DMS153 (cell line): ENCODE measurements at places on chromosomes 7 and 10.

DNA sequence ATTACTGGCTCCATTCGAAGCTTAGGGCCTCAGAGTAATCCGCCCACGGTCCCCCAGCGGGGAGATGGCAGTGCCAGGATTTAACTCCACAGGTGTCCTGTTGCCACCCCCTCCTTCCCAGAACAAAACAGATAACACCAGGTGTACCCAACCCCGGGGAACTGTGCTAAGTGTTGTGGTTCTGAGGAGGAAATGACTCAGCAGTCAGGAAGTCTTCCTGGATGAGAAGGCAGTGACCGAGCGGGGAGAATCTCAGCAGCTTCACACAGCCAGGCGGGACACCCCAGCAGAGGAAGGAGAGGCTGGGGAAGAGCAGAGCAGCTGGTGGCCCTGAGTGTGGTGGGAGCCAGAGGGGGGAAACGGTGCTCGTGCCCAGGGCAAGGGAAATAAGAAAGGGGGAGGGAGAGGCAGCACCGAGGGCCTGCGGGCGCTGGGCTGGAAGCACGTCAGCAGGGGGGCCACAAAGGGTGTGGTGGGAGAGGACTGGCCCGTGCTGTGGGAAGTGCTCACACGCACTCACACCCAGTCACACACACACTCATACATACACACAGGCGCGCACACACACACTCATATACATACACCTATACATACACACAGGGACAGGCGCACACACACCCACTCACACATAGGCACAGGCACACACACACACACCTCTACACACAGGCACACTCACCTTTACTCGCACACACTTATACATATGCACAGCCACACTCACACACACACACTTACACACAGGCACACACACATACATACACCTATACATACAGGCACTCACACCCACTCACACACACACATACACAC, 59.8 kb upstream of the CHST15 start:
- peak; percentile 97 for DNase-seq

GRCh38 chr7:155360495-155361345, 63.0 kb downstream of the INSIG1 start:
- no peak for DNase-seq

DNA sequence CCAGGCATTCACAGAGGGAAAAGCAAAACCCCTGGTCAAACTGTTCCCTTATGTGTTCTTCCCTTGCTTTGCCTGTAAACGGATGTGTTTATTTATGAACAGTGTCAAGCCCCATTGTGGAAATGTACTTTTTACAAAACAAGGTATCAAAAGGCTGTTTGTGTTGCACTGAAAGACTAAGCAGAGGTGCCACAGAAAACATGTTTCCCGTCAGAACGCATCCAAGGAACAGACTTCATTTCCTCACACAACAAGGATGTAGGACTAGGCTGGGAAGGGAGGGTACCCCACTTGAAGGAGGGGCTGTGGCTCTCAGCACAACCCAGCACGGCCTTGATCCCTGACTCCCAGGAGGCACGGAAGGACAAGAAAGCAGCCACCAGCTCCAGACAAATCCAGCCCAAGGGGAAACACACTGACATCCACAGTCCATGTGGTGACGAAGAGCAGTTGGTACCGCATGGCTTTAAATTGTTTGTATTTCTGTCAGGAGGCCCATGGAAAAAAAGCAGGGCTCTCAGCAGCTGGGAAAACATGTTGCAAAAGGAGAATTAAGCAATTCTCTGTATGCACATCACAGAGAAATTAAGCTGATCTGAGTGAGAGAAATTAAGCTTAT, 85.6 kb downstream of the RNF216 start:
- DNase-seq: no peak

DNA sequence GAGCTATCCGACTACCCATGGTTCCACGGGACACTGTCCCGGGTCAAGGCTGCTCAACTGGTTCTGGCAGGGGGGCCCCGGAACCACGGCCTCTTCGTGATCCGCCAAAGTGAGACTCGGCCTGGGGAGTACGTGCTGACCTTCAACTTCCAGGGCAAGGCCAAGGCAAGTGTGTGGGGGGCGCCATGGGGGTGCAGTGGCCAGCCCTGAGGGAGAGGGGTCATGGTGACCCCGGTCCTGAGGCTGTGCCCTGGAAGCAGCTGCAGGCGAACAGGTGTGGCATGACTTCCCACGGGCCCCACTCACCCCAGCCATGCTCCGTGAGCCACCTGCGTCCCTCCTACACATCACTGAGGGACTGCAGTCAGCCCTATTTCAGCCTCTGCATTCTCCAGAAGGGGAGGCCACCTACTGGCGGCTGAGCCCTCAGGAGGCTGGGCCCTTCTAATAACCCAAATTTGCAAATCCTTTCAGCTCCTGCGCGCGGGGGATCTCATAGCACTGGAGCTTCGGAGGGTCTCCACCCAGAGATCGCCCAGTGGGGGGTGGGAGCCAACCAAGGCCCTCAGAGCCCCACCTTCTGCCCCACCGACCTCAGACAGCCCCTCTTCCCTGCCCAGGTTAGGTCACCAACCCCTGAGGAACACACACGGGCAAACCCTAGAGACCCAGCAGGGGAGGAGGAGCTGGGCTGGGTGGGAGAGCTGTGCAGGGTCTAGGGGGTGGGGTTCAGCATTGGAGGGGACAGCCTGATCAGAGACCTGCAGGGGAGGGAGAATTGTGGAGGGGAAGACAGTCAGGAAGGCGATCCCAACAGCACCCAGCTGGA, 30.8 kb downstream of the SH2B2 start:
- no peak for DNase-seq

DNA sequence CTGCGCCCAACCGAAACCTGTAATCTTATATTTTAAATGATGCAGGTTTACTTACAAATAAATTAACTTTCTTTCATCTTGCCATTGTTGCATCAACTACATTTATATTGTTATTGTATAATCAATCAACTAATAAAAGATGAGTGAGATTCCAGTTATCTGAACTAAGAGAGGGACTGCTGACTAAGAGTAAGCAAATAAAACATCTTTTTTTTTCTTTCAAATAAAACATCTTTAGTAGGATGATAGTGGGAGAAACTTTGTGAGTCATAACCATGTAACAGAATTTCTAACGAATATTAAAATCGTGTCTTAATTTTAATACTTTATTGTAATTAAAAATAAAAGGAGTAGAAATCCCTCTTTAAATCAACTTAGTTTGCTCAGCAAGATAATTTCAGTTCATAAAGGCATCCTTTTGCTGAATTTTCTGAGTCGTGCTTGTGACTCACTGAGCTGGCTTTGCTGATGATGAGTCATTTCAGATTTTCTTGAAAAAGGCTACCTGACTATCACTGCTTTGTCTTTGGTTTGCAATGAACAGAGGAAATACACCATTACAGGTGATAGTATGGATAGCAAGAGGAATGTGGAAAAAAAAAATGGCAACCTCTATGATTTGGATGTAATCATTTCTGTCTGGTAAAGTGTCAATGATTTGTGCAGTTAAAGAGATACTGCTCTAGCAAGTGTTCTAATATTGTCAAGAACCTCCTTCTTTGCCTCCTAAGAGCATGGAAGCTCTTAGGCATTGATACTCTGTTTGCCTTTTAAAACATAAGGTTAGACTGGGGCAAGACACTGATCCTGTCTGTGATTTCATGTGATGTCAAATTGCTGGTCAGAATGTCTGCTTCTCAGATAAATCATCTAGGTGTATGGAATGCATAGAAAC, 119.5 kb downstream of the GPR158 start:
- DNase-seq: no peak

- DNase-seq: no peak
Observed at GRCh38 chr7:70183278-70183677, 585.0 kb downstream of the AUTS2 start.

GRCh38 chr7:51123322-51124019, 193.1 kb downstream of the COBL start:
- no peak for DNase-seq

DNA sequence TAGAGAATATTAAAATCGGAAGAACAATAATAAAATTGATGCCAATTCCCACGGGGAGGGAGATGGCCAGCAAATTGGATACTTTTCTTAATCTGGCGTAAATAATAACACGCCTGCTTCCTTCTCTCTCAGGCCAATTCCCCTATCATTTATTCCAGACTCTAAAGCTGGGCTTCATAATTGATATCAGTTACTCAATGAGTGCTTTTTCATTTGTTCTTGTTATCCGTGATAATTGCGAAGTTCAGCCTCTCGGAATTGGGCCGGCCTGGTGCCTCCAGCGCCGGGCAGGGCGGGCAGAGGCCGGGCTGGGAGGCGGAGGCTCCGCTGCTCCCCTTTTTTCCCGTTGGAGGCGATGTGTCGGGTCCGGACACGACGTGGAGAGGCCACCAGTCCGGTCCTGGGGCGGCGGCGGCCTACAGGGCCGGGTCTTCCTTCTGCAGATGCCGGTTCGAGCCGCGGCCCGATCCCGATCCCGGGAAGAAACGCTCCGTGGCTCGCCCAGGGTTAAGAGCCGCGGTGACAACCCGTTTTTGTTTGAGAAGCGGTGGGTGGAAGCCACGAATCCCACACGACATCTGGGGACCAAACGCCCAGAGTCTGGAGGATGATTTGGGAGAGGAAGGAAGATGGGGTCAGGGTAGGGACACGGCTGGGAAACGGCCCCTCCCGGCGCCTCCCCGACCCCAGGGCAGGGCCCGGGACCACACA, 13.6 kb downstream of the UNCX start:
- no peak for DNase-seq

GRCh38 chr10:5611899-5612680, 54.3 kb downstream of the ASB13 start:
- no peak for DNase-seq

DNA sequence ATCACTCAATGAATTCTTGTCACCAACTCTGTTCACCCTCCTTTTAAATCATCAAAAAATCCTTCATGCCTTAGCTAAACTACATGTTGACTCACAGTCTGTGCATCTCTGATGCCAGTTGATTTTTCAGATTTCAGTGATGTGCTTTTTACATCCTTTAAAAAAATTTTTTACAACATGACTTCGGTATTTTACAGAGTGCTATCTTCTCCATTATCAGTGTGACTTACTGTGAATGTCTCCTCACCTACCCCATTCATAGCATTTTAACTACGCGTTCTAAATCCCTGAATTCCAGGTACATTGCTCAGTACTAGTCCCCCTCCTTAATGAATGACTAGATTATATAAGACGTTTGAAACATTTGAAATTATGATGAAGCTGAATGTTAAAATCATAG, 98.7 kb downstream of the DNAH11 start:
- DNase-seq: no peak

DNA sequence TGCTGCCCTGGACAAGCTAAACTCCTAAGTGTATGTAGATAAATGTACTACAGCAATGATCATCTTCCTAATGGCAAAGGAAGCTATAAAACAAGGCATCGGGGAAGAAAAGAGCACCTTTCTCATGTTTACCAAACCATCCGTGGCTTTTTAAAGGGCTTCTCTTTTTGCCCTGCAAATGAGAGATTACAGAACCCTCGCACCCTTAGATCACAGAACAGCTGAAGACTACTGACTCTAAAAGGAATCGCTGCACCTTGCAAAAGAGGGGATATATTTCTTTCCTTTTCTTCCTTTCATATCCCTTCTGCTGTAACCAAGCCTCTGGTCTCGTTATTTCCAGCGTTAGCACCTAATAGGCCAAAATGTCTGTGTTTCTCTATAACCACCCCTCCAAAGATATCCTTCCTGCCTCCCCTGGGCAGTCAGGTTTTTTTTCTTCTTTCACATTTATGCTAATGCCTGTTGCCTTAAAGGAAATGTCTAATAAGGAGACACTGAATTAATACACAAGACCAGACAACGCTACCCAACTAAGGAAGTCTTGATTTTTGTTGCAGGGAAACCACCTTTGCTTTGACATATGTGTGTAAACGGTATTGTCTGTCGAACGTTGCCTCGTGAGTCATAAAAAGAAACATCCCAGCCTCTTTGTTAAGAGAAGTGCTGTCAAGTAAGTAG, 10.5 kb downstream of the ST8SIA6 start:
- DNase-seq: no peak
